ENCODE measurements at places on chromosomes 3 and 15.

GRCh38 chr3:55907616-55908015 lies 420.5 kb upstream of the WNT5A start:
- DNase-seq: no peak

DNA sequence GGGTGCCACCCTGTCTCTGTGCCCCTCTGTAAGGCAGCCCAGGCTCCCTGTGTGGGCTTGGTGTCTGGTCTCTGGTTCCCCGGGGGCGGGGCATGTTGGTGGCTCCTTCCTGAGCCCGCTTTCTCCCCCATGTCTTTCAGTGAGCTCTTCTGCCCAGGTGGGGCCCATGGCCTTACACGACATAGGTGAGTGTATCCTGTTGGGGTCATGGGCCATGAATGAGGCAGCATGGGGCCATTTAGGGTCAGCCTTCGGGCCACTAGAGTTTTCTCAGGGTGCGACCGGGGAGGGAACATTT lies 195.1 kb downstream of the UBE3A start:
- DNase-seq: no peak

- DNase-seq: no peak
Observed at GRCh38 chr15:31774045-31774444, 256.3 kb upstream of the CHRNA7 start.

DNA sequence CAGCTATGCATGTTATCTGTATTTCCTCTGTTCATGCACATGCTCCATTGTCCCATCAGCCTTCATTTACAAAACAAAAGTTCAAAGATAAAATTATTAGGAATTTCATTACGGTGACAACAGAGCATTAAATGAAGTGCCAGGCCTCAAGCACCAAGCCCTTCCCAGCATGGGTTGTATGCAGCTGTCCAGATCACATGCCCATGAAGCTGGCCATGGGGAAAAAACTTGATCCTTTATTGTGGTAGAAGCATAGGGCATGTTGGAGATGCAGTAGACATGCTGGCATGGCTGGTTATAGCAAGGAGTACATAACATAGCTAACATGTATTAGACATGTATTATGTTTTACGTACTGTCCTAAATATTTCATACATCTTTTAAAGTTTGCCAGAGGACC lies 4.1 kb upstream of the THRB start:
- no peak for DNase-seq

DNA sequence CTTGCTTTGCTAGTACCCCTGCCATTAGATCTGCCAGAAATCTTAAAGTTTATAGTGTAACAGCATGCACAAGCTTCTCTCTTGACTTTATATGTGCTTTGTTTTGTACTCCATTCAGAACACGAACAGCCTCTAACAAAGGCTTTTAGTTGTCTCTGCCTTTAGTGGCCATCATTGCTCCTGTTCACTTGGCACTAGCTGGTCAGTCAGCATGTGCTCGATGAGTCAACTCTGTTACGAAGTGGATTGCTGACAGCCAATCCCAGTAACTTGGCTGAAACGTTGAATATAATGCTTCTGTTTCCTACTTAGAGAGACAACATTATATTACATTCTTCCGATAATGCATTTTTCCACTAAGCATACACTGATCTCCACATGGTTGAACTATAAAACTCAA lies 349.2 kb downstream of the NAALADL2 start:
- DNase-seq: peak; percentile 66

- DNase-seq: peak; percentile 45
Observed at GRCh38 chr3:61667814-61668213, 106.4 kb downstream of the PTPRG start.

- DNase-seq: peak; percentile 69
Observed at GRCh38 chr15:63752075-63752684, 81.6 kb downstream of the HERC1 start.

- DNase-seq: no peak
Observed at GRCh38 chr15:89308236-89308635, 26.4 kb downstream of the POLG start.

DNA sequence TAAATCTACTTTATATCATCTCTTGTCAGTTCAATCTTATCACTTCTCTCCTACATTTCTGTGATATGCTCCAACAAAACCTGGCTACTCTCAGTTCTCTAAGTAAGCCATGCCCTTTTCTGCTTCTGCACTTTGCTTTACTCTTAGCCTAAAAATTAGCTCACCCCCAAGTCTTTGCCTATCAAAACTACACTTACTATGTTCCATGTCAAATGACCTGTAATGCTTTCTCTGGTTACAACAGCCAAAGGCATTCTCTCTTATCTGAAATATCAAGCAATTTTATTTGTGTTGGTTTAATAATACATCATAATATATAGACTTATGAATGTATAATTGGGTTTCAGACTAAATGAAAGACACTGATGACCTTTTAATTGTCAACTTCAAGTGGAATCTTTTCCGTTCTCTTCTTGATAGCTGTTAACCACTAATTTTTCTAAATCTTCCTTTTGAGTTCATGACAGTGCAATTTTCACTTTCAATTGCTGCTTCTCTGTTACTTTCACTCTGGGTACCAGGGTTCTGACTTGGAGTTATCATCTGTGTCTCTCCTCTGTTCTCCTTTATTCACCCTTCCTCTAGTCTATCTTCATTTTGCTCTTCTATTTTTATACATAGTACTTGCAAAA lies 619.0 kb upstream of the GOLIM4 start:
- DNase-seq: no peak

- DNase-seq: peak; percentile 75
Observed at GRCh38 chr3:128549283-128550112, 56.5 kb upstream of the GATA2 start.

DNA sequence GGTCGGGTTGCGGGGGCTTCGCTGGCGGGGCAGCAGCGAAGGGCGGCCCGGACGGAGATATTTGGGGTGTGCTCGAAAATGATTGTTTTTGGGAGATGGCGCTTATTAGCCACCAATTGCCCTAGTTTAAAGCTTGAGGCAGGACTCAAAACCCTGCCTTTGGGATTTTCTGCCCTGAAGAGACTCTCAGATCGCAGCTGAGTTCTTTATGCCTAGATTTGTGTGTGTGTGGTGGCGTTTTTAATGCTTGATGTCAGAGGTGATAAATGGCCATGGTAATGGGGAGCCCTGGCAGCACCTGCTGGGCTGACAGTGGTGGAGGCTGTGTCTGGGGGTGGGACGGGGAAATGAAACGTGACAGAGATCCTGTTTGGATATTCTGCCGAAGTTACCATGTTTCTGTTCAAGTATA lies 604 bp downstream of the KCTD6 start:
- DNase-seq: no peak

GRCh38 chr3:61877359-61878138 lies 316.2 kb downstream of the PTPRG start:
- DNase-seq: no peak

GRCh38 chr3:170815340-170815739 lies 54.7 kb downstream of the RPL22L1 start:
- DNase-seq: no peak

- peak; percentile 38 for DNase-seq
Observed at GRCh38 chr3:108090049-108090700, 656 bp downstream of the CD47 start.

Data from fibroblast of mammary gland (primary cell).